Skeletal muscle cell (primary cell): ENCODE measurements at places on chromosomes 3 and 15.

DNA sequence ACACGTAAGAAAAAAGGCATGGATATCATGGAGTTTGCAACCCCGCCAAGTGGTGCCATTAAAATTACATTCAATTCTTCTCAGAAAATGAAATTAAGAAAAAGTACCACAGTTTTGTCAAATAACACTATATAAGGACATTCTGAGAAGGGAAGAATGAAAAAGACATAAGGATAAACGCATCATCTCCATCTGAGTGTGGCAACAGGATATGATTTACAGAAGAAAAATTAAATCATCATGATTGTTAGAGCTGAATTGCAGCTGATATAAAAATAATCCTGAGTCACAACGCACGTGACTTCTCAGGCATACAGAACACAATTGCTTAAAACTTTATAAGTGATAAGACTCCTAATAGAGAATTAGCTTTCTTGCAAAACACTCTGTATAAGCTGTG is 133.8 kb downstream of the GREM1 start:
- DNase-seq: peak; percentile 74

DNA sequence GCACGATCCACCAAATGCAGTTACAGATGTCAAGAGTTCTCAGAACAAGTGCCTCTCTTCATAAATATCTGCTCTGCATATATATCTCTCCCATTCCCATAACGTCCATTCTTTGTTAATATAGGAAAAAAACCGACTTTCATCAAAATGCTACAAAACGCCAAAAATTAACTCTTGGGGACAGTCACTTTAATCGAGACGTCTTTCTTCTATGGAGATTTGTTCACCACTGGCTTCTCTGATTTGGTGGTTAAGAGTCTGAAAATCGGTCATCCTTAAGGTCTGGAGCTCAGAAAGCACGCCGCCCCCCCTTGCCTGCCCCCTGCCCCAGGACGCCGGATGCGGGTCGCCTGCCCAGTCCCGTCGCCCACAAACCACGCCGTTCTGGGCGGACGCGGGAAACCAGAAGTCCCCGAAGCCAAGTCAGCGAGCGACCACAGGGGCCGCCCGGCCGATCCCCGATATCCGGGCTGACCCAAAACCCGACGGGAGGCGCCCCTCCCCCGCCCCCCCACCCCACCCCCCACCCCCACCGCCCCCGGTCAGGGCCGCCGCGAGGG is 252.7 kb downstream of the TJP1 start:
- DNase-seq: no peak

DNA sequence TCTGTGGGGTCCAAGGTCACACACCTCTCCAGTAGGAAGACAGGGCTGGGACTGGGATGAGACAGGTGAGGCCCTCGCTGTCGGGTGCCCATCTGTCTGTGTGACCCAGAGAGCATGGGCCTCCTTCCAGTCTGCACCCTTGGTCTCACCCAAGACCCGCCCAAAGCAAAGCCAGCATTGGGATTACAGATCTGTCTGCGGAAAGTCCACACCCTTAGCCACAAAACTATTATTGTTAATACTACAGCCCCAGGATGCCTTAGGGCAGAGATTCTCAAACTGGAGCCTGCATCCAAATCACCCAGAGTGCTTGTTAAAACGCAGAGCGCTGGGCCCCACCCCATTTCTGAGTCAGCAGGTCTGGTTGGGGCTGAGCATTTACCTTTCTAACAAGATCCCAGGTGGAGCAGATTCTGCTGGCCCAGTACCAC is 58.5 kb upstream of the ZNF148 start:
- DNase-seq: no peak

DNA sequence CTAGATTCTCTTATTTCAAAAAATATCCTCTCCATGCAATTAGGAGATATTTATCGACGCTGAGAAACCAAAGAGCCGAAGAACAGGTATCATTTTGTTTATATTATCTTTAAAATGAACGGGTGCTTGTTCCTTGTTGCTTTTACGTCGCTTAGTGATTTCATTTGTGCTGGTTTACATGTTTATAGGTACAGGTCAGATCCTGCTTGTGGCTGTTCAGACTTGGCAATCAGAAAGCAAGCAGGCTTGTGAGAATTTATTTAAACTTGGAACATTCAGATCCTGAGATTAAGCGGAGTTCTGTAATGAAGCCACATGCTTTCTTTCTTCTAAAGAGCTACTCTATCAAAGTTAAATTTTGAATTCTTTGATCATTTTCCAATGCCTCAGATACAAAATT is 43.0 kb upstream of the ATP2C1 start:
- no peak for DNase-seq

- no peak for DNase-seq
These were observed 789.8 kb downstream of the TUSC7 start for GRCh38 chr3:117499189-117499870.

DNA sequence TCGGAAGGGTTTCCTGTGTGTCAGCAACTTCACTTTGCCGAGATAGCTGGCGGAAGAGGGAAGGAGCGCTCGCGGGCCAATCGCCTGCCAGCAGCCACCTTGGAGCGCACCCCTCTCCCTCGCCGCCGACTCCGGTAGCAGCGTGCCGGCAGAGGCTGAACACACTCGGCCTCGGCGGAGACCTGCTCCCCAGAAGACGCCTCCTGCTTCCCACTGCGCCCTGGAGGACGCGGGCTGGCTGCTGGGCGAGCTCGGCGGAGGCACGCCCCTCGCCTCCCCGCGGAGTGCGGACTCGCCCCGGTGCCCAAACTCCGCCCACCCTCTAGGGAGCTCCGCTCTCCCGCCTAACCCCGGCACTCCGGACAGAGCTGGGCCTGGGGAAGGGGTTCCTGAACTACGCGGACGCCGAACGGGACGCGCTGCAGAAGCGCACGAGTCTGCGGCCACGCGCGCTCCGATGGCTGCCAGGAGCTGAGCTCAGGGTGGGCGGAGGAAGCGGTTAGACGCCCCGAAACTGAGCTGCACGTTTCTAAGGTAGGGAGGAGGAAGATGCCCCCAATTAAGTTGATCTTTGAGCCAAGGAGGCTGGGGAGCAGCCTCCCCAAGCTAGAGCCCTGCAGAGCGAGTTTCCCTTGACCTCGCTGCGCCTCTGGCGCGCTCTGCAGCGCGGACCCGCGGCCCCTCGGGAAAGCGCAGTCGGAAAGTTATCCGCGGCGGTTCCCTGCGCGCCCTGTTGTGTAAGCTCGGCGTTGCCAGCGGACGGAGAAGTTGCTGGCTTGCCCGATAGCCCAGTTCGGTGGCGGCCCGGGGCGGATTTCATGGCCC is at the start of gene P2RY1:
P2RY1 (plus strand) TSS at position 356 of the 825 bp plus-strand sequence. CDS start 652 bp downstream, outside the sequence.
- no peak for DNase-seq

GRCh38 chr15:93126599-93126998 is 37.6 kb upstream of the RGMA start:
- no peak for DNase-seq

DNA sequence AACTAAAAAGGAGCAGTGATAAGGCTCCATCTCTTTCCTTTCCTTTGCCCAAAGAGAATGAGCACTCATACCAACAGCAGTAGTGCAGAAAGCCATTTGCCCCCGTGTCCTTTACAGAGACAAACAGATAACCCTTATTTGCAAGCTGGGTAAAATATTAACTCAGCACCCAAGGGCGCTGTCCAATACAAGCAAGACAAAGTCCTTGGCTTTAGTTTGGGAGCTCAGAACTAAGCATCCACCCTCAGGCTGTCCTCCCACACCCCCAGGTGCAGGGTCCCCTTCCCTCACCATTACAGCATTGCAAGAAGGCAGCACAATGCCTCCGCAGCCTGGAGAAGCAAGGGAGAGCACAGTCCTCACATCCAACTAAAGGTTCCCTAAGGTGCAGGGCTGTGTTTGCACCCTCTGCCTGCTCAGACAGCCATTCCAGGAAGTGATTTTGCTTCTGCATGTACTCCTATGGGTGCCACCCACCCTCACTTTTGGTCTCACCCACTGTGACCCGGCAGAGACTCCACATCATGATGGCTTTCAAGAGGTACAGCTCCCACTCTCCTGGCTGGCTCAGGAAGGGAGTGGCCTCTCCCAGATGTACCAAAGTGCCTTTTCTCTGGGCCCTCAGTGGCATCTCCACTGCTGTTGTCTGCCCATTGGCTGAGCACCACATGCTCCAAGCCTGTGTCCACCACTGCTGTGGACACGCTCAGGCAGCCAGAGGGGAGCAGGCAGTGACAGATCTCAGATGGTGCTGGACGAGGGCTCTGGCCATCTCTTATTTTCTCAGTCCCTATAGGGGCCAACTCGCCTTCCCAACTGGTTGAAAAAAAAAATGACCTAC is 34.1 kb upstream of the HES1 start:
- no peak for DNase-seq

DNA sequence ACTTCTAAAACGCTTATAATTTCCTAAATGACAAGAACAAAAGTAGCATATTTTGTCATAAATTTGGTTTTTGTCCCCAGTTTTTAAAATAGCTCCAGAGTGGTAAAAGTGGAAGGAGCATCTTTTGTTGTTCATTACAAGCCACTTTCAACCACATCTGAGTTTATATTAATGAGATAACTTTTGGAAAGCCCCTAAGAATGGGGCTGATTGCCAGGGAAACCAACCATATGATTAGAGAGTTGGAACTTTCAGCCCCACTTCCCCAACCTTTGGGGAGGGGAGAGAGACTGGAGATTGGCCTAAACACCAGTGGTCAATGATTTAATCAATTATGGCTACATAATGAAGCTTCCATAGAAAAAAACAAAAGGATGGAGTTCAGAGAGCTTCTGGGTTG is 57.4 kb downstream of the CPA3 start:
- no peak for DNase-seq

DNA sequence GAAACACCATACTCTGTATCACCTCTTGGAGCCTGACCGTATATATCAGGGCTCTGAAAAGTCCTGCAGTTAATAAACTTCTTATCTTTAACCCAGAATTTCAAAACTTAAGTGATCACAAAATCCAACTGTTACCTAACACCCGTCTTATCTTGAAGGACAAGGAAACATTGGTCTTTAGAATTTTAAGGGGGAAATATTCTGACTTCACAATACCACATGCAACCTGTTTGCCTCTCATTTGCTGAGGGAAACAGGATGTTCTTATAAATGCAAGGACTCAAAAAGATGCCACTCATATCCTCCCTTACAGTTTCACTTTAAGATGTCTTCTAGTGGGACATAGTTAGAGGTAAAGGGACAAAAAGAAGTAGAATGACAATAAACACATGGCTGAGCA is 67.9 kb downstream of the CRTC3 start:
- no peak for DNase-seq

DNA sequence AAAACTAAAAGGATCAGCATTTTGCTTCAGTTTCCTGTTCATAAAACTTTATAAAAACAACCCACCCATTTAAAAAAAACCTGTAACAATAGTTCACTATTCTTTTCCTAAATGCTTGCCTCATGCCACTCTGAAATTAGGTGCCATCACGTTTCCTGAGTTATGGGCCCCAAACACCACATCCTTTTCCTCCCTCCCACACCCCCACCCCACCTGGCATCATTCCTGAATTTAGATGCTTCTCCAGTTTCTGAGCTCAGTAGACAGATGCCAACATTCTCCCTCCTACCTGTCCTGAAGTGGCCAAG is 11.9 kb upstream of the ARHGEF3 start:
- DNase-seq: no peak

- no peak for DNase-seq
These were observed 17.6 kb upstream of the SIN3A start for GRCh38 chr15:75468913-75469598.

DNA sequence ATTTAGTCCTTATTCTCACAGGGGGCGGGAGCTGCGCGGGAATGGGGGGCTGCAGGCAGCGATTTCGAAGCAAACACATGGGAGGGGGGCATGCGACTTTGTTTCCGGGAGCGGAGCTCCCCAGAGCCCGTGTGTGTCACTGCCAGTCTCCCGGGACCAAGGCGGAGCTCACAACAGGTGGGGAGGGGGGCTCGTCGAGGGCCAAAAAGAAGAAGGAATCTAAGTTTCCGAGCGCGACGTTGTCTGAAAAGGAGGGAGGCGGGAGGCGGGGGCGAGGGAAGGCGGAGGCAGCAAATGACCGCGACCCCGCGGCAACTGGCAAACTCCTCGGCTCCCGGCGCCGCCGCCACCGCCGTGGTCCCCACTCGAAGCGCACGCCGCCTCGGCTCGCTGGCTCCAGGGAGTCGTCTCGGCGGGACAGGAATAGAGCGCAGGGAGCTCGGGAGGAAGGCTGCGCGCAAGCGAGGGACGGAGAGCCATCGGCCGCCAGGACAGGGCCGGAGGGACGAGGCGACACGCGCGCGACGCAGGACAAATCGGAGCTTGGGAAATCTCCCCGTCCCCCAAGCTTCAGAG is 1.4 kb downstream of the FOXP1 start:
- no peak for DNase-seq

GRCh38 chr3:122430371-122430770 is 14.5 kb upstream of the WDR5B start:
- DNase-seq: no peak

- no peak for DNase-seq
These were observed 558 bp downstream of the DTWD1 start for GRCh38 chr15:49621401-49621811.

- DNase-seq: no peak
These were observed 26.2 kb downstream of the AAGAB start for GRCh38 chr15:67228286-67228685.

DNA sequence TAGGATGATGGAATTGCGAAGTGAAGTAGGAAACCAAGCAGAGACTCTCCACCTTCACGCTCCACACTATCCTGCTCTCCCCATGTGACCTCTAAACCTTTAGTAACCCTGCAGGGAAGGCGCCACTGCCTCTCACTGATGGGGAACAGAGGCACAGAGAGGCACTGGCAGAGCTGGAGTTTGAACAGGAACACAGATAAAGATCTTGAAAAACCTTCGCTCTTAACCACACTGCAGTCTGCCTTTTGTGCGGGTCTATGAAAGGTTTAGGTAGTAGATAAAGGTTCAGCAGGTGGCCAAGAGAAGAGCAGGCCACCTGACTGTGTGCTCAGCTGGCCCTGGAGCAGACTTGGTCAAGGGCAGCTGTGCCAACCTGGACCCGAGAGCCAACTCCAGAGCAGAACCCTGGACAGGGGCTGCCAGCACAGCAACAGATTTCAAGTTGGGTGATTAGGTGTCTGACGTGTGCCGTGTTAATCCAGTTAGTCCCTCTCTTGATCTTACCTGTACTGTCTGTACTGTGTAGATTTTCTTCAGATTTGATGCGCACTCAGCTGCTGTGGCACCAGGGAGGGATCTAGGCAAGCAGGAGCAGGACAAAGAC is 15.2 kb downstream of the EIF4E3 start:
- DNase-seq: no peak

- no peak for DNase-seq
These were observed 94.5 kb upstream of the COL6A5 start for GRCh38 chr3:130250982-130251381.

DNA sequence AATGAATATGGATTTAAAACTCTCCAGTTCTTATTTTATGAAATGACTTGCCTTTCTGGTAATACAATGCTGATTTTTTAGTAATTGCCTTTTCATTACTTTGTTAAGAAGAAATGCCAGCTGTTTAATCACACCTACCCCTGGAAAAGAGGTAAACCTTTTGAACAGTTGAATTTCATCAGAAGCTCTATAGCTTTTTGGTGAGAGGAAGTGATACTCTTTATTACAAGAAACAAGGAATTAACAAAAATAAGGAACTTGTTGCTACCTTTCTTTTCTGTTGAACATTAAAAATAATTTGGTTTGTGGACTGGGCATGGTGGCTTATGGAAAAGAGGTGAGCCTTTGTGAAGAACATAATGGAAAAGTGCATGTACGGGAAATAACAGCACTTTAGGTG is 19.7 kb downstream of the BLOC1S6 start:
- DNase-seq: no peak
